ENCODE measurements at places on chromosomes 1 and 21.
A peak's percentile ranks its signal among the peaks of the same experiment; 100 is the strongest.

DNA sequence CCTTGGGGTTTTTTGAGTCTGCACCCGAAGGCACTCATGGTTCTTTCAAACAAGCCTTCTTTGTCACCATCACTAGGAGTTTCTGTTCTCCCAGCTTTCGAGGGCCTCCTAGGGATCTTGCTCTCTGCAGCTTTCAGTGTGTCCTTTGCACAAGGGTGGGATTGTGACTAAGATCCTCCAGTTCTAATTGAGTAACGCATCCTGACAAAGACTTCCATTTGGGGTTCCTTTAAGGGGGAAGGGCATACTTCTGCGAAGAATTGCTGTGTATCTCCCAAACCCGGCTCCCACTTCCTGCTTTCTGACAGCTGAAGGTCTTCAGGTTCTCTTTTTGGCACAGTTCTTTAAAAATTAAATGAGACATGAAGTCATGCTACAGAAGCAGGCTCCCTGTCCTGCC lies 139.4 kb downstream of the EDEM3 start:
- DNase-seq = no peak

DNA sequence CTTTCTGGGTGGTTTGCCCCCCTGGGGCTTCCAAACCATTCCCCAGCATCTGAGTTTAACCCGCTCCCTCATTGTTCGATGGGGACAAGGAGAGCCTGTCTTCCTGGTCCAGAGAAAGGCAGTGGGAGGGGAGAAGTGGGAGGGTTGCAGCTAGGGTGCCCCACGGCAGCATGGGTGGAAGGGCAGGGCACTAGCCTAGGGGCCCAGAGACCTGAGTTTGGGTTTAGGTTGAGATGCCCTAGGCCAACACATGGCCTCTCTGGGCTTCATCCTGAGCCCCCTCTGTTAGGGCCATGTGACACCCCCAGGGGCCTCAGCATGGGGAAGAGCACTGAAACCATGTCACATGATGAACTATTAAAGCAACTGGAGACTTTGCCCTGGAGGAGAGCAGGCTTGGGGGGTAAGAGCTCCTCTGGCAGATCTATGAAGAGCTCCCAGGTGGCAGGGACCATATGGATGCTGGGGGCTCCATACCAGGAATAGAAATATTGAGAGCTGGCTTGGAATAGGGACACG lies 9.7 kb upstream of the RUNX3 start:
- DNase-seq = no peak

GRCh38 chr1:166763318-166763717 lies 76.0 kb upstream of the POGK start:
- DNase-seq = no peak

DNA sequence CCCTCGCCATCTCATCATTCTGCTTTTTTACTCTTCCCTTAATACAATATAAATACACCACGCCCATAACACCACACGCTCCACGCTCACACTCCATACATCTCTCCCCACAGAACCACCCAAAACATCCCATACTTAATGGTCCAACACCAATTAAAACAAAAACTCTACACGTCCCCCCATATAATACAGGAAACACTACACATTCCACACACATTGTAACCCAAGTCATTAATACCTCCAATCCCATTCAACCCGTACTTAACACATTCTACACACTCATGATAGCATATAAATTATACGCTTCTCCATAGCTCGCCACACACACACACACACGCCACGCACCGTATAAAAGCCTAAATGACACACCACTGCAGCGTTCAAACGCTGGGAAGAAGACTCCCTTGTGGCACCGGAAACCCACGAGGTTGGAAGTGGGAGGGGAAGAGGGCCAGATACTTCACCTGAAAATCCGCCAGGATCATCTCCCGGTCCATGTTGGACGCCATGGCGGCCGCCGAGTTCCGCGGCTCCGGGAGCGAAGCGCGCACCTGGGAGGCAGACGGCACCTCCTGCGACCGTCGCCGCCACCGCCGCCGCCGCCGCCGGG lies 659 bp downstream of the FAF1 start:
- DNase-seq = peak; percentile 71

GRCh38 chr1:40315795-40316594 lies 1.1 kb downstream of the COL9A2 start:
- DNase-seq = peak; percentile 40

GRCh38 chr1:205049479-205049878 lies 6.5 kb downstream of the CNTN2 start:
- DNase-seq = no peak

DNA sequence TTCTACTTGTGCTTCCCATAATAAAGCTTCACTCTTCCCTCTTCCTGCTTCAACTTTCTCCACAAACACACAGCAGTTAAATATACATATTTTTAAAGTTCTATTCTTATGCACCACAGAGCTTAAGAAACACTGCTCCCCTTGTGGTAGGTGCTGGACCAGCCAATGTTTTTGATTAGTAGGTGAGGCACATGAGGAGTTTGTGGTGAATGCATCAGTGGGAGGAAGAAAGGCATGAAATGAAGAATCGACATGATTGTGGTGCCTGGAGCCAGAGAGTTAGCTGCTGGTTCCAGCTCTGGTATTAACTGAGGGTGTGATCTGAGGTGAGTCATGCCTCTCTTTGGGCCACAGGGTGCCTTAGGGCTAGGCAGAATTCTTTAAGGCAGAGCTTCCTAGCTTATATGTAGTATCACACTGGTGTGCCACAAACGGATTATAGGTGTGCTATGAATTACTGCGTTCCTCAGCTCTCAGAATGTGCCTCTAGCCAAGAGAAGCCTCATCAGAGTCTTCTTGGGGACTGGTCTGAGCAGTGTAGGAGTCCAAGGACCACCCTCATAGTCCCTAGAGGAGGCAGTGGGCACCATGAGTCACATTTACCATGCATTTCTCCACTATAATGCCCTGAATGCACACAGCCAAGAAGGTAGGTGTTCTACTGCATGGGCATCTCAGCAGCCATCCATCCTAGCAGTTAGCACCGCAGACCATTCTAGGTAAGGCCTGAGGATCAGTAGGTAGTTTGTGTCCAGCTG lies 97.4 kb upstream of the SGIP1 start:
- DNase-seq = no peak

DNA sequence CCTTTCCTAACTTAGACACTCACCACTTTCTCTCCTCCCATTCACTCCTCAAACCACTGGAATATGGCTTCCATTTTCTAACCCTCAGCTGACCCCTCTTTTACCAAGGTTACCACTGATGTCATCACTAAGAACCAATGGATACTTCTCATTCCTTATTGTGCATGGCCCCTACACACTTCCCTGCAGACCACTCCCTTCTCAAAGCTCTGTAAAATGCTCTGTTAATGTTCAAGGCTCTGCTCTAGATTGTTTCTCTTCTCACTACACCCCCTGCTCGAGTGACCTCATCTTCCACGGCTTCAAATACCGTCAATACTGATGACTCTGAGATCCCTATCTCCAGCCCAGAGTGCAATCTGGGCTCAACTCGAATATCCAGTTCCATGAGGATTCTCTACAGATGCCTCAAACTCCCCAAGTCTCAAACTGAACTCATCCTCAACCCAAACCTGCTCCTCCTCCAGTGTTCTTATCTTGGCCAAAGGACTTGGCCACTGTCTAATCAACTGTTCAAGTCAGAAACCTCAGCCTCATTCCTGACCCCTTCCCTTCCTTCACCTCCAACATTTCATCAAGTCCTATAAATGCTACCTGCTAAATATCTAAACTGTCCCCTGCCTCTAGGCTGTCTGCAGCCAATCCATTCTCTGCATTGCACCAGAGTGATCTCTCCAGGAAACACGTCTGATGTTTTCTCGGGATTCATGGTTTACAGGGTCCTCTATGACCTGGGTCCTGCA lies 41.3 kb upstream of the BMP8B start:
- peak; percentile 28 for DNase-seq

DNA sequence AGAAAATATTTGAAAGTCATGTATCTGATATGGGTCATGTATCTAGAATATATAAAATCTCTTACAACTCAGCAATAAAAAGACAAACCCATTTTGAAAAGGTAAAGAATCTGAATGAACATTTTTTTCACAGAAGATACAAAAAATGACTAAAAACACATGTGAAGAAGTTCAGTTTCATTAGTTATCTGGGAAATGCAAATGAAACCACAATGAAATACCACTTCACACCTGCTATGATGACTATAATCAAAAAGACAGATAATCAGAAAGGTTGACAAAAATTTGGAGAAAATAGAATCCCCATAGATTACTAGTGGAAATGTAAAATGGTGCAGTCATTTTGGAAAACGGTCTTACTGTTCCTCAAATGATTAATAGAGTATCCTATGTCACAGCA lies 631.0 kb downstream of the MRPL39 start:
- no peak for DNase-seq

GRCh38 chr1:151720974-151721787 lies at the start of gene RIIAD1:
Gene RIIAD1 (plus strand): TSS chr1:151721522. CDS start chr1:151721537, 15 bp downstream.
- DNase-seq = peak; percentile 49

- no peak for DNase-seq
Measured at GRCh38 chr1:175204330-175204729, 11.8 kb upstream of the KIAA0040 start.

DNA sequence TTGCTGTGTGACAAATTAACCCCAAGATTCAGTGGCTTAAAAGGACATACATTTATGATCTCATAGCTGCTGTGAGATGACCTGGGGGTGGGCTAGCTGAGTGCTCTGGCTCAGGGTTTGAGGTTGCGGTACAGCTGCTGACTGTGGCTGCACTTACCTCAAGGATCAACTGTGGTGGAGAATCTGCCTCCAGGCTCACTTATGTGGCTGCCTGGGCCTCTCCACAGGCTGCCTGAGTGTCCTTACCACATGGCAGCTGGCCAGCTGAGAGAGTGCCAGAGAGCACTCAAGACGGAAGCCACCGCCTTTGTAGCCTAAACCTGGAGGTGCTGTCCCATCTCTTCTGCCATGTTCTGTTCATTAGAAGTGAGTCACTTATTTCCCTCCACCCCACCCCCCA lies 5.7 kb downstream of the LRRC71 start:
- peak; percentile 61 for DNase-seq

DNA sequence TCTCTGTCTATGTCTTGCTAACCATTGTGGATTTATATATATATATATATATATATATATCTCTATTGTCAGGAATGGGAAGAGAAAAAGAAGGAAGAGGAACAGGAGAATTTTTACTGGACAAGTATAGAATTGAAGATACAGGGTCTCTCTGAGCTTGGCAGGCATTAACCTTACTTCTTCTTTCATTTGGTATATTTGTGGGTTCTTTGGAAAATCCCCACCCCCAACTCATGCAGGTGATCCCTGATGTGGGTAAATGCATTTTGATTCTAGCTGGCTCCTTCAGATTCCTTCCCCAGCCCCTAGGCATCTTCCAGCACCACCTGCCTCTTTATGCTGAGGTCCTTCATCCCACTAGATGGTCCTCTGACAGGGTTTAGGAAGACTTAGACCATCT lies 78.8 kb upstream of the TRABD2B start:
- DNase-seq = no peak

- no peak for DNase-seq
Measured at GRCh38 chr1:184340984-184341383, 45.8 kb upstream of the C1orf21 start.

DNA sequence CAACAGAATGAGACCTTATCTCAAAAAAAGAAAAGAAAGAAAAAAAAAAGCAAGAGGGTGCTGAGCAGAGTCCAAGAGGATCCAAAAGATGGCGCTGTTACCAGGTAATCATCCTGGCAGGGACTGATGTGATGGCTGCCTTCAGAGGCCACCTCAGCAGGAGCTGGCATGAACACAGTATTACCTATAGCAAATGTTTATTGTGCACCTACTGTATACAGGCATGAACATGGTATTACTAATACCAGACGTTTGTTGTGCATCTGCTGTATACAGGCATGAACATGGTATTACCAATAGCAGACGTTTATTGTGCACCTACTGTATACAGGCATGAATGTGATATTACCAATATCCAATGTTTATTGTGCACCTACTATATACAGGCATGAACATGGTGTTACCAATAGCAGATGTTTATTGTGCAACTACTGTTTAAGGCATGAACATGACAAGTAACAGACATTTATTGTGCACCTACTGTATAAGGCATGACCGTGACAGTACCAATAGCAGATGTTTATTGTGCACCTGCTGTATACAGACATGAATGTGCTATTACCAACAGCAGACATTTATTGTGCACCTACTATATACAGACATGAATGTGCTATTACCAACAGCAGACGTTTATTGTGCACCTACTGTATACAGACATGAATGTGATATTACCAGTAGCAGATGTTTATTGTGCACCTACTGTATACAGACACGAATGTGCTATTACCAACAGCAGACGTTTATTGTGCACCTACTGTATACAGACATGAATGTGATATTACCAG lies 115.1 kb upstream of the TMEM51 start:
- DNase-seq = peak; percentile 67

DNA sequence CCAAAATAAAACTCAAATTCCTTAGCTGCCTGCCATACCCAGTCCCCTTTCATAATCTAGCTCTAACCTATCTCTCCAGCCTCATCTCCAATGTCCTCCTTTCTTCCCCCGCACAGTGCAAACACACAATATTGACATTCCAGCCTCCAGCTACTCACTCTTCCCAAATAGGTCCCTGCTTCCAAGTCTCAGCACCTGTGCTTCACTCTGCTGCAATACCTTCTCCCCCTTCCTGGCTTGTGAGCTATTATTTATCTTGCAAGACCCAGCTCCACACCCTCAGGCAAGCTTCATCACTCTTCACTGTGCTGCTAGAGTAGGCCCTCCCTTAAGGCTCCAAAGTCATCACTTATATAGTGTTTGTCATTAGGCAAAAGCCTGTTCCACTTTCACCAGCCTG lies 9.7 kb downstream of the PLPP3 start:
- DNase-seq = no peak

GRCh38 chr1:27006683-27007082 lies 6.0 kb downstream of the TENT5B start:
- no peak for DNase-seq

DNA sequence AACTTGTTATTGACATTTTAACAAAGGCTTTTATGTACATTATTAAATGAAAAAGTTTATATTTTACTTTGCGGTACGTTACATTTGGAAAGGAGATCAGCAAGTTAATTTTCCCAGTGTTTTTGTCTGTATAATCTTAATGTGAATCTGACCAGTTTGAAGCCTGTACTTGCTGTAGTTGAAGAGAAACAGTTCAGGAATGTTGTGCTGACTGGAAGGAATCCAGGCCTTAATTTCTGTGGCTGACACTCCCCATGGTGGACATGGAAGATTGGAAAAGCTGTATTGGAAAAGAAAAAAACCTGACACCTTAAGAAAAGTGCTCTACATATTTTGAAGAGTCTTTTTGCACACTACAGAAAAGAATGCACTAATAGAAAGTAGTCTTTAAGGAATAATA lies 15.5 kb downstream of the LEPR start:
- DNase-seq = no peak

- no peak for DNase-seq
Measured at GRCh38 chr1:94715321-94715720, 104.8 kb upstream of the SLC44A3 start.
